RWPE1 (cell line): ENCODE measurements at places on chromosomes 5 and 9.
A peak's percentile ranks its signal among the peaks of the same experiment; 100 is the strongest.

GRCh38 chr5:366541-367357, 45.2 kb downstream of the AHRR start:
- DNase-seq: no peak

DNA sequence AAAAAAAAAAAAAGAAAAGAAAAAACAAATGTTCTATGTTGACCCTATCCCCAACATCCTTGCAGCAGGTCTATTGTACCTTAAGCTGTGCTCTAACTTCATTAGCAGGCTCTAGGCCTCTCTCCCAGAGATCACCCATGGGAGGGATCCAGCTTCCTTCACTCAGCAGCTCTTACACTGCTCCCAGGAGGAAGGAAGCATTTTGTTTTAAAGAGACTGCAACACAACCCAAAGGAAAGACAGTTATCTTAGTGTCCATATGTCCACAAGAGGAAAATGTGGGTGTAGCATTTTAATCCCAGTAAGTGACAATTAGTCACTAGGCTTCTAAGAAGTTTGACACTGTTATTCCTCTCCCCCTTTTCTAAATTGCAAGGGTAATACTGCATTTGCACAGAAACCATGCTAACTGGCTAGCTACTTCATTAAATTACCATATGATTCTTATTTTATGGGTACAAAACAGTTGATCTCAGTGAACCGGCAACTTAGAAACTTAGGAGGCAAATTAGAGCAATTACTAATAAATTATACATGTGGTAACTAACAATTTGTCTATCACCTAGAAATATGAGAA, 58.8 kb downstream of the MARCHF3 start:
- no peak for DNase-seq

DNA sequence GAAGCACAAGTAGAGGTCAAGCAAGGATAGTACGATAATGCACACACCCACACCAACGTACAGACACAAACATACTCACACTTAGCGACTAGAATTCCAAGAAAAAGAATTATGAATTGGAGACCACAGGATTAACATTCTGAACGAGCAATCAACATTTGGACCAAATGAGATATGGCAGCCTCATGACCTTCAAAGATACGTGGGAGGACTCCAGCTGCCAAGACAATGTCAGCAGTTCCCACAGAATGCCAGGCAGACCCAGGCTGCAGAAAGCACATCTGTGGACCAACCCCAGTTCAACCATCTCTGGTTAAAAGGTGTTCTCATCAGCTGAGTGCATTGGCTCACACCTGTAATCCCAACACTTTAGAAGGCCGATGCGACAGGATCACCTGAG, 187.6 kb upstream of the GRAMD2B start:
- DNase-seq: no peak

DNA sequence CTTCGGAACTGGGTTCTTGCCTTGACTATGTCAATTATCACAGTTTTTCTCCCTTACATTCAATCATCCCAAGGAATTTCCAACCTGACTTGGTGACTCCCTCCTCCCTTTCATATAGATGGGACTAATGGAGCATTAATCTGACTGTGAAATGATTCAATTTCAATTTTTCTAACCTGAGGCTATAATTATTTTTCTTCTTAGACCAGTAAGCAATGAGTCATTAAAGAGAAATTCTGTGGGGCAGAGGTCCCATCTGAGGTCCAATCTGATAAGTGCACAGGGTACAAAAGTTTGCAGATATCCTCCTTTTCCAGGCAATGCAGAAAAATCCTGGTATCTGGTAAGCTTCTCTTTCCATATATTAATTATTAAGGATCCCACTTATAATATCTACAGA, 18.9 kb downstream of the PDE4D start:
- peak; percentile 17 for DNase-seq

DNA sequence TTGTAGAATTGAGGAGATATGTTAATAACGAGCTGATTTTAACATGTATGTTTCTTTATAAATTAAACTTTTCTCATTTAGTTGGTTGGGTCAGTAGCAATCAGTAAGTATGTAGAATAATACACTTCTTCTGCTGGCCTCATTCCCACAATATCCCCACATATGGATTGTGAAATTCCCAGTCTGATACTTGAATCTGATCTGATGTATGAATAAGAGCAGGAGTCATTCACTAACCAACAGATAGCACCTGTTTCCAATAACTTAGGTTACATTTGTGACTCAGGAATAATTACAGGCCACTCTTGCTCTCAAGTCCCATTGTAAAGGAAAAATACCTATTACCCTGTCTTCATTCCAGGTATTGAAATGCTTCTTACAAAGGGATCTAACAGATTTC, 23.9 kb downstream of the SLC36A1 start:
- no peak for DNase-seq

DNA sequence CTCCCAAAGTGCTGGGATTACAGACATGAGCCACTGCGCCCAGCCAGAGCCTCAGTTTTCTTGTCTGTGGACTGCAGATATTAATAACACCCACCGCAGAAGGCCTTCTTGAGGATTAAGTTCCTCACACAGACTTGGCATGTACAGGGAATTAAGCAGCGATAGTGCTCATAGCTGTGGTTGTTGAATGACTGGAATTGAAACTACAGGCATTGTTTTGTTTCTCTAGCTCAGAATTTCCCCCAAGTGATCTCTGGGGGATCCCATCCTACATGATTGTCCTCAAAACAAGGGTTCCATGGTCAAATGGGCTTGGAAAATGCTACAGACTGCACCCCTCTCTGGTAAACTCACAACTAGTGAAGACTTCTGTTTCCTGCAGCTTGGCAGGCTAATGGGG, 44.2 kb upstream of the TDRD7 start:
- no peak for DNase-seq

GRCh38 chr5:150356575-150357294, 762 bp upstream of the TCOF1 start:
- DNase-seq: no peak

DNA sequence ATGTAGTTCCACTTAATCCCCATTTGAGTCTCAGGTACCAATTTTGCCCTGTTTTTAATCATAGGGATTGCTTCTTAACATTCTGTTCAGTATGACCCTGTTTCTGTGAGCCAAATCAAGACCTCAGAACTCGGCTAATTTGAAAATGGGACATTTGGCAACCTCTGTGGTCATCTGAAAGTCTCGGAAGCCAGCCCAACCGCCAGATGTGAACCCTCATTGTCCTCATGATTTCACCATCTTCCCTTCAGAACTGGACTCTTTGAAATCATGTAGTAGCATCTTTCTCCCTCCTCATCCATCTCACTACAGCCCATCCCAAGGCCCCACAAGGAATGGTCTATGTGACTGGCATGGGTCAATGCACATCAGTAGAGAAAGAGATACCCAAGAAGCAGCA, 88.9 kb downstream of the S1PR3 start:
- DNase-seq: no peak

DNA sequence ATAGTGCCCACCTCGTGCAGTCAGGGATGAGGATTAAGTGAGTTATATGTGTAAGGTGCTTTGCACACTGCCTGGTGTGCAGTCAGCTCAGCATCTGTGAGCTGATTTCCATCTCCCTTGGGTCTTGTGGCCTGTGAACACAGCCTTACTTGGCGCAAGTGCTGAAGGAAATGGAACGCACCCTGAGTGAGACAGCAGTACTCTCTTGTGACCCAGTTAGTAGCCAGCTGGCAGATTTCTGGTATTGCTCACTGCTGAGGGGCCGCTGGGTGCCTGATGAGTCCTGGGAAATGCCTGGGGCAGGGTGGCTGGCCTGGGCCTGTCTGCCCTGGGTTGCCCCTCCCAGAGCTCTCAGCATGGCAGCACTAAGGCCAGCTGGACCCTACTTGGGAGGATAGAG, 90.9 kb upstream of the BOD1 start:
- peak; percentile 73 for DNase-seq

- no peak for DNase-seq
Measured at GRCh38 chr9:486156-486555, 271.5 kb downstream of the DOCK8 start.

GRCh38 chr5:170233358-170233892, 640 bp downstream of the C5orf58 start:
- no peak for DNase-seq

DNA sequence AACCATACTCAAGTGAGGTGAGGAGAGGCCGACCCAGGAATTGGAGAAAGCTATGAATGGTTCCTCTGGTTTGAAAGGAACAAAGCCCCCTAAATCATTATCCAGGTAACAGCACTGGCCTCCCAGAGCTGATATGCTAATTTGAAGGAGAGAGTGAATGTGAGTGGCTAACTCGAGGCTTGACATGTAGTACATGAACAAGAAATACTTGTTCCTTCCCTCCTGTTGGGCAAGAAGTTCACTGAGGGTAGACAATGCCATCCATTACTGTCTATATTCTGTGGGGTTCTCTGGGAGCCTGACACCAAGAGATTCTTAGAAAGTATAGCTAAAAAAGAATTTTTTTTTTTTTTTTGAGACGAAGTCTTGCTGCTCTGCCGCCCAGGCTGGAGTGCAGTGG, 32.5 kb upstream of the ZNF354A start:
- DNase-seq: no peak

DNA sequence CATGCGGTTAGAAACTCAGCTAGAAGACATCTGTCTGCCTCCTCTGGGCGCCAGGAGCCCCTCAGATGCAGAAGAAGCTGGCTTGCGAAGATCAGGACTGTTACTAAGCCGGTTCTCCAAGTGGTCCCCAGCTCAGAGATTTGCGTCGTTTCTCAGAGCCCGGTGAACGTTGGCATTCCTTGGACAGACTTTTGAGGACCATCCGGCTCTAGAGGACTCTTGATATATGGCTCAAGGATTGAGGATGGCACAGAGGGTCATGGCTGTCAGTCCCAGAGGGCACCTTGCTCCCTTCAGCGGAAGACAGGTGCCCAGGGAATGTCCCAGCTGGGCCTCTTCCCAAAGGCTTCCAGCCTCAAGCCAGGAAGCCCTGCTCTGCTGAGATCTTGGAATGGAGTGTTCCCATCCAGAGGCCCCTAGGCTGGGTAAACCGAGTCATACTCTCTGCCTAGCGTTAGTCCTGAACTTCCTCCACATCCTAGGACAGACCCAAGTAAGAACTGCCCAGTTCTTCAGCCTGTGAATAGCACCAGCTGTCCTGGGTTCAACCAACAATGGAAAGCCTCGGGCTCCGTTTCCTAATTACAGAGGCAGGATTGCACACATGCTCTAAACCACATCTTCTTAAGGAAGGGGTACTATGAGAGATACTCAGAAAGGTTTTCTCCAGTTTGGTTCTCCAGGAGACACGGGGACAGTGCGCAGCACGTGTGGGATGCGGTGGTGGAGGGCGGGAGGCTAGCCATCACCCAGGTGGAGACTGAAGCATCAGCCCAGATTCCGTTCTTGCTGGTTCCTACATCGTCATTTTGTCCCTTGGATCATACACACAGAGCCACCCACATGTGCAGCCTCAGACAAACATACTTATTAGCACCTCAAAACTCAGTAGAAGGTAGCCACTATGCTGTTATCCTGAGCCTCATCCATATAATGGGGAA, 51.4 kb downstream of the ZNF354C start:
- DNase-seq: no peak

- no peak for DNase-seq
Measured at GRCh38 chr5:13992795-13993194, 48.3 kb upstream of the DNAH5 start.

DNA sequence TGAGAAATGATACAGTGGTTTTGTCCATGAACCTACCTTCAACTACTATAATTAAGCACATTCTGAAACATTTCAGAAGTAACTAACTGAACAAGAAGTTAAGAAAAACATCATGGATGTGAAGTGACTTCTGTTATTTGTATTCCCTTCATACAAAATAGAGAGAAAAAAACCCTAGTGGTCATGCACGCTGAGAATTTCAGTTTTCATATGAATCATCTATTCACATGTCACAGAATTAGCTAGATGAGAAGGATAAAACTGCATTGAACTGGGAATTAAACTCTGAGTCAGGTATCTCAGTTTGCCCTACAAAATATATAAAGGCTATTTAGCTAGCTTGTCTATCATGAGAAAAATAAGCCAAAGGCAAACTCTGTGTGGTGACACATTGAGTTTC, 451.8 kb upstream of the FTMT start:
- no peak for DNase-seq

DNA sequence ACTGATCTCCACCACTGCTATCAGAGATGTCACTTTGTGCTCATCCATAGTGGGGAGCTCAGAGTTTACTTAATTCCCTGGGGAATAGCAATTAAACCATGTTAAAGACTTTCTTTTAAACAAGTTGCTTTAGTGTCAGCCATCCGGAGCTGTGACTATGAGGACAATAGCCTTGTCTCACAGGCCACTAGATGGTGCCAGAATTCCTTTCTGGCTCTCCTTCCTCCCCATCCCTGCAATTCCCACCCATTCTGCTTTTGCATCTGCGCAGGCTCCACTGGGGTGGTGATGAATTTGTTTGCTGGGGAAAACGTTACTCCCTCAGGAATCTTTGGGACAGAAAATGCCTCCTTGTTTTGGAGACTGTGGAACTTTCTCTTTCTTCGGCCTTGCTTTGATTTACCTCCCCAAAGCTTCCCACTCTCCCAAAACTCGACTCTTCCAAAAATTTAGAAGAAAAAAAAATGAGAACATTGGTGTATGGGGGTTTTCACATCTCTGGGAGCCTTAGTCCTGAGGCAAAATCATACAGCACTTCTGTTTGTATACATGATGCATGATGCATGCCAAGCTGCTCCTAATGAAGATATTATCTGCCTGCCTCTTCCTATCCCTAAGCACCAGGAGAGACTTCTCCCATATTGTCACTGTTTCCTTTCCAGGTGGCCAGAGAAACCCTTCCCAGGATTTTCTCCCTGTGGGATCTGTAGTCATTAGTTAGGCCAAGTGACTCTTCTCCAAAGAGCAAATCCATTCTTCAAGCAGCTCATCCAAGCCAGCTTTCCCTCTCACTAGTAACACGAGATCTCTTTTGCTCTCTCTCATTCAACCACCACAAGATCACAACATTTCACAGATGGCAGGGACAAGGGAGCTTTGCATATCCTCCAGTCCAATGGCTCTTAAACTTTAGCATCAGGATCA, 466.1 kb downstream of the TLR4 start:
- DNase-seq: peak; percentile 51

DNA sequence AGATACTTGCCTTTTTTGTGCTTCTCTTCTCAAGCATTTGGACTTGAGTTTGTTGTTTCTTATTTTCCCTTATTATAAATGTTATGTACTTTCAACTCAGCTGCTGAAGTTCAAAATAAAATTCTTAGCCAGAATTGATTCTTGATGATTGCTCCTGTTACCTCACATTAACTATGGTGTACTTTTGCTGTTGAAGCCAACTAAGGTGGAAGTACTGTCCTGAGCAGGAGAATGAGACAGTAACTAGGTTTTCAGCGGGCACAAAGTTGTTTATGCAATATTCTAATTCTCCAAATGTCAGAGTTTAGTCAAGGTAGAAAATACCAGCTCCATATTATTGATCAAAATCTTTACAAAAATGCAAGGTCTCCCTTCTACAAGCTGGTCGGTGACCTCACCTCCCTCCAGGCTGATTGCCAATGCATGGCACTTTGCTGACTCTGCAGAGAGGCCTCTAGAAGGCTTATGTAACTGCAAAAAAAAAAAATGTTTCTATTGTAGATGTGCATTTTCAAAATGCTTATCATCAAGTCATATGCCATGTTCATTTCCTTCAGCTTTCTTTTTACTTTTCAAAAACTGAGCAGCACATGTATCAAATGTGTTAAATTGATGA, 1783.5 kb upstream of the WWC1 start:
- DNase-seq: no peak

GRCh38 chr9:13758936-13759335, 479.4 kb upstream of the MPDZ start:
- DNase-seq: no peak

- no peak for DNase-seq
Measured at GRCh38 chr5:17443333-17444130, 54.5 kb upstream of the TAF11L2 start.
